Kidney epithelial cell (primary cell): ENCODE measurements at places on chromosomes 4 and X. TPM values are rescaled to one million over a fixed set of nuclear protein-coding genes. Genes with fewer than 3 reads are reported as not detected.
A peak's percentile ranks its signal among the peaks of the same experiment; 100 is the strongest.

- no peak for DNase-seq
Observed at GRCh38 chrX:143634663-143635455, 1.0 kb downstream of the SLITRK4 start.

DNA sequence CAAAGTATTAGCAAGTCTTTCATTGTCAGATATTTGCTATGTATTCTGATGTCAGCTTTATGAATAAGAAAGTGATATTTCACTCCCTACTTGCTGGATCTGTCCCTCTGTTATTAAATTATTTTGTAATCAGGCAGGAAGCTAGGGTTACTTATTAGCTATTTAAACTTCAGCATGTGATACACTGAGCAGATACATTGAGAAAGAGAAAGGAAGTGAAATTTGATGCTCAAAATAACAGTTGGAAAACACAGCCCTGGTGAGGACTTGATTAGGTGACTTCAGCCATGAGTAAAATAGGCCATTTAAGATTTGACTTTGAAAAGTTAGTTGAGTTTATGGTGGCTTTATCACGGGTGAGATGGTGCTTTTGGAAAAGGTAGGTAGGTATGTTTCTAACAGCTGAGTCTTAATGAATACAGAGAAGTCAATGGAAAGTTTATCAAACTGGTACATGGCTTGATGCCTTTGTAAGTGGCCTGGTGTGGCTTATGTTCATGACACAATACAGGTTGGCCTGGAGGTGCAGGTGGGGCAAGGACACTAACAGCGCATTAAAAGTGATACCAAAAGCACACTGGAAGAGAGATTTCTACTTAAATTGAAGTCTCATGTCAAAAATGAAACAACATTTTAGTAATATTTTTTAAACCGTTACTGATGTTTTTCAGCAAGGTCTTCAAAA is 321.2 kb upstream of the SPOCK3 start:
- peak; percentile 10 for DNase-seq

GRCh38 chr4:86367577-86367976 is 7.7 kb upstream of the MAPK10 start:
- no peak for DNase-seq

DNA sequence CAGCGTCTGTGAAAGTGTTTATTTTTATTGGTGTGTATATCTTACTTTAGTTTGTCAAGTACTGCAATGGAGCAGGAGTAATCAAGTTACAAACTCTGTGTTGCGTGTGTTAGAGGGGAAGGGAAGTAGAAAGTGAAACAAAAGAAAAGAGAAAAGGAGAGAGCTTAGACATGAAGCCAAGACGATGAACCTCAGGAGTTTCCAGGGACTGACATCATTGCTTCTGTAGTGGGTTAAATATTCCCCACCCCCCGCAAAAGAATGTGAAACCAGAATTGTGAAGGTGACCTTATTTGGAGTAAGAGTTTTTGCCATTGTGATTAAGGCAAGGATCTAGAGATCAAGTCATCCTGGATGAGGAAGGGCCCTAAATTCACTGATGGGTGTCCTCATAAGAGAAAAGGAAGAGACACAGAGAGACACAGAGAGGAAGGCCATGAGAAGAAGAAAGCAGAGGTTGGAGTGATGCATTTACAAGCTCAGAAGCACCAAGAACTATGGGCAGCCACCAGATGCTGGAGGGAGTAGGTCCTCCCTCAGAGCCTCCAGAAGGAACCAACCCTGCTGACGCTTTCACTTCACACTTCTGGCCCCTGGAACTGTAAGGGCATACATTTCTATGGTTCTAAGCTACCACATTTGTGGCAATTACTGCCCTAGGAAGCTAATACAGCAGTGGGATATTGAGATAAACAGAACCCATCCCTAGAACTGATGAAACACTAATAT is 173.6 kb upstream of the SFRP2 start:
- DNase-seq: no peak

DNA sequence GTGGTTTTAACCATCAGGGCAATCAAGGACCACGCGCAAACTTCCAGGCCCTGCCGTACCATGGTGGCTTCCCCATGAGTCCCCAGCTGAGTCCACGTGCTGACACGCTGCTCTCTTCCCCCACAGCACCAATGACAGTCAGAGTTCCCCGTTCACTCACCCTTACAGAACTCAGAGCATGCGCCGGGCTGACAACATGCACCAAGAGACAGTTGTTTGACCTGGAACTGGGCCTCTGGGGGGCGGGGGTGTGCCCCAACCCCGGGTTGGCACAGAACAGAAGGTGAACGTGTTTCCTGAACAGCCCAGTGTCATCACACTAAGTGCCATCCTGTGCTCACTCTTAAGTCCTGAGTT is 29.4 kb downstream of the IRF2 start:
- no peak for DNase-seq

DNA sequence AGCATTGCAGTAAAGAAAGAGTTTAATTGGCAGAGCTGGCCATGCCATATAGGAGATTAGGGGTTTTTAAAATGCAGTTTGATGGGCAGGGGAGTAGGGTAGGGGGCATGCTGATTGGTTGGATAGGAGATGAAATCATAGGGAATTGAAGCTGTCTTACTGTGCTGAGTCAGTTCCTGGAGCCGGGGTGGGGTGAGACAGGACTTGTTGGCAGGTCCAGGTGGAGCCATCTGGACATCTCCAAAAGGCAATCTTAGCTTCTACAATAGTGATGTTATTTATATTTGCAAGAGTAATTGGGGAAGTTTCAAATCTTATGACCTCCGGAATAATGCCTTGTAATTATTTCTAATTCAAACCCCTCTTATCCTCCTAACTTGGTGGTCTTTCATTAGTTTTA is 32.4 kb upstream of the PGM2 start:
- no peak for DNase-seq

GRCh38 chrX:110569506-110569905 is 210.9 kb downstream of the RTL9 start:
- no peak for DNase-seq

DNA sequence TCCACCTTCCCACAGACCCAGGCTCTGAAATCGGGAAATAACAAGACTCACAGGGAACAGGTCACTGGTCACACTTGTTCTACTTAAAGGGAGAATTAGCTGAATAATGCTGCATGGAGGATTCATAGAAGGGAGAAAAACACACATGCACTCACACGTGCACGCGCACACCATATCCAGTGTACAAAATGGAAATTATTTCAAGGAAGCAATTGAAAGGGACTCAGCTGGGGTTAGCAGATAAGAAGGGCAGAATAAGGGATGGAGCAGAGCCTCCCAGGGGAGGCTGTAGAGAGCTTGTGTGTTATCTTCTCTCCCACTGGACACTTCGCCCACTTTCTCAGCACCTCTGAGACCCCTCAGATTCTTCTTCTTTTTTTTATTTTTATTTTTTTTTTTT is 10.3 kb downstream of the GABRQ start:
- DNase-seq: no peak

DNA sequence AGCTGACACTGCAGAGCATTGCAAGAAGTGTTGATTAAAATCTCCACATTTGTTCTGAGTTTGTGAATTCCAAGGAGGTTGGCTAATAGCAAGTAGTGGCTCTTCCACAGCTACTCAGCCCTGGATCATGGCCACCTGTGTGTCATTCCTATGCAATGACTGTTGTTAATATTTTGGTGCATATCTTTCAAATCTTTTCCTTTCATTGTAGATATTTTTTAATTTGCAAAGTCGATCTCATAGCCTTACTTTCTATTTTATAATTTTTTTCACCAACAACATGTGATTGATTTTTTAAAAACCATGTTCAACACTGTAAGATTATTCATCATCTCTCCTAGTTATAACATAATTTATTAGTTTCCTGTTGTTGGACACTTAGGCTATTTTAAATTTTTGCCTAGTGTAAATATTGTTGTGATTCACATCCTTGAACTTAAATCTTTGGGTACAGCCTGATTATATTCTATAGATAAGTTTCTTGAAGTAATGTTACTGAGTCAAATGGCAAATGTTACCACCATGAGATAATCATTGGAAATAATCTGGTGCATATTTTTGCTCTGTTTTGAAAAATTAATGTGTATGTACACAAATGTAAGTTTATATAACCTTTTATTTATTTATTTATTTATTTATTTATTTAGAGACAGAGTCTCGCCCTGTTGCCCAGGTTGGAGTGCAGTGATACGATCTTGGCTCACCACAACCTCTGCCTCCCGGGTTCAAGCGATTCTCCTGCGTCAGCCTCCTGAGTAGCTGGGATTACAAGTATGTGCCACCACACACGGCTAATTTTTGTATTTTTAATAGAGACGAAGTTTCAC is 17.1 kb upstream of the ARHGAP10 start:
- no peak for DNase-seq

DNA sequence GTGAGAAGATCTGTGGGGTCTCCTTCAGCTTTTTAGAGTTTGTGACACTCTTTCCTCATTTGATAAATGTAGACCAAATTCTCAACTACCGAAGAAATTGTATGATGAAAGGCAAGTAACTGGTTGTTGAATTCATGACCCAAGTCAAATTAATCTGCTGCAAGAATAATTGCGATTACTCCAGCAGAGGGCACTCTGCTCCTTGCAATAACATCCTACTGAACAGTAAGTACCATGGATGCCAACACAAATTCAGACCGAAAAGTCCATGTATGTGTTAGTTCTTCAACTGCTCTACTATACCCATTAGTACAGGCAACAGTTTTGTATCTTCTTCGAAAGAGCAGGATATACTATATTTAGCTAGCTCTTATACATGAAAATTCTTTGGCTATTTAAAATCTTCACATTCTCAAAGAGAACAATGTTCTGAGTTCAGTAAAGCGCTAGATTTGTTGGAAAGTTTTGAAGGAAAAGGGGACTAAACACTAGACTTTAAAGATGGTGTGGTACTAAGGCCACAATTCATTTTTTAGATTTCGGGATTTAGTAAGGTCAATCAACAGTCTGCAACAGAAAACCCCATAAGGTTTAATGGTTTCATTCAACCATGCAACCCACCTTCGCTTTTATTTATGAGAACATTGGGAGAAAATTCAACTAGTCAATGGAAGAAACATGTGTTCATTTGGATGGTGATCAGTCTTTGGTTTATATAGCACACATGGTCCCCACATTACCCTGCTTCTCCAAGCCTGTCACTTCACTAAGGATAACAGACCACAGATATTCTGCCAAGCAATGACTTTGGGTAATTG is 105.4 kb upstream of the TBC1D9 start:
- DNase-seq: peak; percentile 56

Gene SSX1
- total RNA-seq: not detected in 2 replicates

Gene PLAC8
- total RNA-seq: 0.21 TPM in 1 of 2 replicates, not detected in the other

Gene SERPINA7
- total RNA-seq: not detected in 2 replicates
